ENCODE measurements at places on chromosomes 5 and 9.

- no peak for DNase-seq
Observed at GRCh38 chr9:108300306-108301287, 555.2 kb downstream of the ACTL7B start.

GRCh38 chr9:96519787-96520186 is 69.8 kb downstream of the HABP4 start:
- no peak for DNase-seq

GRCh38 chr5:378301-378891 is 56.9 kb downstream of the AHRR start:
- no peak for DNase-seq

DNA sequence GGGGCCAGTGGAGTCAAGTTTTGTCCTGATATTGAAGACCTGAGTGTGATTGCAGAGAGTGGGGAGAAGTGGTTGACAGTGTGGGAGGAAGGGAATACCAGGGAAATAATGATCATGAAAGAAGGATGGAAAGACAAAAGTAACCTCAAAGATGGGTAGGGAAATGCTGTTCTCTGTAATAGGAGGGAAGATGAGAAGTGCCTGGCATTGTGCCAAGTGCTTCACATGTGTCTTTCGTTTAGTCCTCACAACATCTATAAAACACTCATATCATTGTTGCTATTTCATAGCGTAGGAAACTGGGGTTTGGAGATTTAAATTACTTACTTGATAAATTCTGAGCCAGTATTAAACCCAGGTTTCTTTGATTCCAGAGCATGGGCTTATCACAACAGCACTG is 472.3 kb downstream of the LRRC70 start:
- DNase-seq = no peak
